Putamen (tissue), 1 donor: ENCODE measurements at places on chromosomes 12 and 14.

GRCh38 chr12:75694534-75695268 lies 183.3 kb upstream of the KRR1 start:
- no peak for DNase-seq

DNA sequence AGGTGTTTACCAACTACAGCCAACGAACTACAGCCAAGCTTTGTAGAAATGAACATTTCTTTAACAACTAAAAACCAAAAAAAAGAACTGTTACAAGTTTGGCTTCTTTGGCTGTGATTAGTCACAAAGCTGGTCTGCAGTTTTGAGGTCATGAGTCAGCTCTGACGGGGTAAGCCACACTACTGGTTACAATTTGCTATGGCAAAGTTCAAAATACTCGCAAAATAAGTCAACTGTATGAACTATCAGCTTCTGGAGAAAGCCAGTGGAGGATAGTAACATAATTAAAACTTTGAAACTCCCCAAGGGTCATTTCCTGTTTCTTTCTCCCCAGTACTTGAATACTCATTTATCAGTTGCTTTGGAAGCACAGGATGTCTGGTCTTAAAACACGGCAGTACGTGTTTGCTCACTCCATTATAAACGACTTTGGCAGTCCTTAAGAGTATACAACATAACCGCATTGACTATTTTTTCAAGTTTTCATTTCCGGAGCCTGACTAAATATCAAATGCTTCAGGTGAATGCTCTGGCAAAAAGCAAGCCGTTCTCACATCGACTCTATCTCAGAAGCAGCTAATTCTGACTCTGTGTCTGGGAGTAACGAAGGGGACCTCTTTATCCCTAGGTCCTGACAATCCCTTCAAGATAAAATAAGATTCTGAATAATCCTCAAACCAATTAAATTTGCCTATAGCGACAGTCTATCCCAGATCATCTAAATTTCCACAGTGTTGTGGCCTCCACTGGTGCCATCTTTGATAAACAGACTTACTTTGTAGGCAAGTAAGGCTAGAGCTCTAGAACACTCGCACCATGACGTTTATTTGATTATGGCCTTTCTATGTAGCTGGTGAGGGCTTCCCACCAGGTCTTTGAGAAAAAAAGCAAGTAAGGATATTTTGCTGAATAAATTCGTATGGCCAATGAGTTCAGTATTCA lies 10.6 kb downstream of the PHLDA1 start:
- DNase-seq: no peak

DNA sequence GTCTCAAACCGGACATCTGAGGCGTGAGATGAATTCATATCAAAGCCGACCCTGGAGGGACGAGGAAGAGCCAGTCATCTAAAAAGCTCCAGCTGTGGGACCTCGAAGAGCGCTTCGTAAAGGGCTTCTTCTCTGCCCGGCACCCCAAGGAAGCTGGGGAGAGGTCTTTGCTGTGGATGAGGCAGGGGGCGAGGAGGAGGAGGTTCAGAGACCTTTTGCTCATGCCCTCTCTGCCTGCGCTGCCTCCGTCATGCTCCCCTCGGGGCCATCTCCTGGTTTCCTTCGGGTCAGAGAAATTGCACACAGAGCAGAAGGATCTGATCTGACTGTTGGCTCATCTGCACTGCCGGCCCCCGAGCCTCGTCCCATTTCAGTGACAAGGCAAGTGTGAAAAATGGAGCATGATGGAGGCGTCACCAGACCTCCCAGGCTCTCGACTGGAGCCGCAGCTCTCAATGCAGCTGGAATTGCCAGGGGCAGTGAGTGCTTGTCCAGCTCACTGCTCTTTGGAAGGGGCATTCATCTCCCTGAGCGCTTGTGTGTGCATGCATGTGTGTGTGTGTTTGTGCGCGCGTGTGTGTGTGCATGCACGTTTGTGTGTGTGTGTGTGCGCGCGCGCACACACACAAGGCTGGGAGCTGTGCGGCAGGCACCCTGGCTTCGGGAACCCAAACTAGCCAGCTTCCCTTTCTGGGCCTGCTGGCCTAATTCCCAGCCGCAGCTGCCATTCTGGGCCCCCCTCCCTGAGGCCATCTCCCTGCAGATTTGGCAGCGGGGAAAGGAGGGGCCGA lies 9.2 kb downstream of the CABP1 start:
- no peak for DNase-seq

DNA sequence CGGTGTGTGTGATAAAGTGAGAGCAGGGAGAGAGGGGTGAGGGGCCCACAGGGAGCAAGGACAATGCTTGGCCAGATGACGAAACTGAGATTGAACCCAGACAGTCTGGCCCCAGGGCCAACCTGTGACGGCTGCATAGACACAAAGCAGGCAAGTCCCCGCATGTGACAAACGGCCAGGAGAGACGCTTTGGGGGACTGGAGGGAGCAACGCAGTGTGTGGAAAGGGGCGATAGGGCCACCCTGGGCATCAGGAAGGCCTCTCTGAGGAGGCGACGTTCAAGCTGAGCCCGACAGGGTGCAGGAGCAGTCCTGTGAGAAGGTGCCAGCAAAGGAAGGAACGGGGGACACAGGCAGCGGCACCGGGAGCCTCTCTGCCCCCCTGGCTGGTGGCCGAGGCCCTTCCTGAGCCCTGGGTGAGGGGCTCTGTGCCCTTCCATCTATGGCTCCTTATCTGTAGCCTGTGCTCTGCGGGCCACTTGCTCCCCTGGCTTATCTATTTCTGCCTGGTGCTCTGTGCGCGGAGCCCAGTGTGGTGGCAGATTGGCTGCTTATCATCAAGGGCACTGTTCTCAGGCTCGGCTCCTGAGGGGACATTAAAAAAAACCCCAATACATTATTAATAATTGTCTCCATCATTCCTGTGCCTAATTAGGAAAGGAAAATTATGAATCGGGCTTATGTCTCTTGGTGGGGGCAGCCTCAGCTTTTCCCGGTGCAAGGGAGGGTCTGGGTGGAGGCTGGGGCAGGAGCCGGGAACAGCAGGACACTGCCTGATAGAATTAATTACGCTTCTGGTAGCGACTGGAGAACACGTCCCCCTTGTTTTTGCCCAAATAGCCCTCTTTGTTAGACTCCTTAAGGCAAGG lies 39.8 kb downstream of the PRIMA1 start:
- no peak for DNase-seq

GRCh38 chr14:96653597-96653996 lies 143.6 kb upstream of the VRK1 start:
- DNase-seq: no peak

- no peak for DNase-seq
These were observed 182.3 kb upstream of the PWP1 start for GRCh38 chr12:107503129-107503855.

DNA sequence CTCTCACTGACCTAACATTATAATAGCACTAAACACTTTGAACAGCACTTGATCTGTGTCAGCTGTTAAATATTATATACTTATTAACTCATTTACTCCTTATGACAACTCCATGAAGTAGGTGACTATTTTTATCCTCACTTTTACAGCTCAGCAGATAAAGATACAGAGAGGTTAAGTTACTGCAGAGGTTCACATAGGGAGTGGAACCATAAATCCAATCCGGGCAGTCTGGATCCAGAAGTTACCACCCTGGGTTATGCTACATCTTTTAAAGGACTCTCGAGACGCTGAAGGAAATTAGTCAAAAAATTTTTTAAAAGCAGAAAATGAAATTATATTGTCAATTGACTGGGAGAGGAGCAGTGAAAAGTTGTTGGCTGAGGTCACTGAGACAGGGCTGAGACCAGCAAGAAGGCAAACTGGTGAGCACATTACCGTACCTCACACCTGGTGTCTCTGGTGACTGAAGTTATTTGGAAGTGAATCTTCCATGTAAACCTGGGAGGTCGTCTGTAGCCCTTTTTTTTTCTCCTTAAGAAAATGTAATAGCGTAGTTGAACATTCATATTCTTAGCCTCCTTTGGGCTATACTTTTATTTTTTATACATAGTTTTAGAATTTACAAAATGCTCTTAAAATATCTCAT lies 1.2 kb upstream of the RIMKLB start:
- DNase-seq: no peak
